ENCODE measurements at places on chromosomes 1 and 21.

GRCh38 chr1:210663730-210664573 is 335.2 kb downstream of the HHAT start:
- peak; percentile 62 for DNase-seq

DNA sequence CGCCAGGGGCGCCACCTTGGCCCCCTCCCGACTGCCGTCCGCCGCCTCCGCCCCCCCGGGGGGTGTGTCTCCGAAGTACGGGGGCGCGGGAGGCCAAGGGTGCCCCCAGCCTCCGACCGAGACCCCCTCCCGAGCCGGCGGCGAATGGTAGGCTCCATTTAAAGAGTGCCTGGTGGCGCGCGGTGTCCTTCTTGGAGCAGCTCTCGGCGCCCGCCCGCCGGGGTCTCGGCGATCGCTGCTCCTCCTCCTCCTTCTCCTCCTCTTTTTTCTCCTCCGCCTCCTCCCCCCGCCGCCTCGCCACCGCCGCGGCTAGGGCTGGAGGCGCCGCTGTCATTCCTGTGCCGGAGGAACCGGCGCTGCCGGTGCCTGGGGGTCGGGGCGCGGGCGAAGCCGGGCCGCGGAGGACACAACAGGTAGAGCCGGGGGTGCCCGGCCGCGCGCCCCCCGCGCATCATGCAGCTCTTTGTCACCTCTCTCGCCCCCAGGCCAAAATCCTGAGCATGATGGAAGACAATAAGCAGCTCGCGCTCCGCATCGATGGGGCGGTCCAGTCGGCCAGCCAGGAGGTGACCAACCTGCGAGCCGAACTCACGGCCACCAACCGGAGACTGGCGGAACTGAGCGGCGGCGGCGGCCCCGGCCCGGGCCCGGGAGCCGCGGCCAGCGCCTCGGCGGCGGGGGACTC is at the start of gene KAZN:
Gene KAZN (plus strand): TSS at position 188 of the 685 bp plus-strand sequence.
- DNase-seq: peak; percentile 80

- DNase-seq: peak; percentile 6
These were observed 2.7 kb downstream of the SERPINC1 start for GRCh38 chr1:173914366-173914871.

GRCh38 chr1:198499588-198499987 is 40.9 kb downstream of the ATP6V1G3 start:
- no peak for DNase-seq

DNA sequence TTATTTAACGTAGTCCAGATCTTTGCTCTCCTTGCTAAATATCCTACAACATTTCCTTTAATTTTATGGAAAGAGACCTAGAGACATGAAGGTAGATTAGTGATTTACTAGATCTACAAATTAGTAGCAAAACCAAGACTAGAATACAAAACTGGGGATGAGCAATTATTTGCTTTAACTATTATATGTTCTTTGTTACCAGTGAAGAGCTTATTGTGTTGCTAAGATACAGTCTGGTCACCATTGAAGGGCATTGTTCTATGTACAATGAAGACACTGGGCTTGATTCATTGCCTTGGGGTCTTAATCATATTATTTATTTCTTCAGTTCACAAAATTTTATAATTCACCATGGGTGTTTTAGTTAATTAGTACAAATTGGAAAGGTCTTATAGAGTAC is 88.3 kb downstream of the S1PR1 start:
- DNase-seq: no peak

DNA sequence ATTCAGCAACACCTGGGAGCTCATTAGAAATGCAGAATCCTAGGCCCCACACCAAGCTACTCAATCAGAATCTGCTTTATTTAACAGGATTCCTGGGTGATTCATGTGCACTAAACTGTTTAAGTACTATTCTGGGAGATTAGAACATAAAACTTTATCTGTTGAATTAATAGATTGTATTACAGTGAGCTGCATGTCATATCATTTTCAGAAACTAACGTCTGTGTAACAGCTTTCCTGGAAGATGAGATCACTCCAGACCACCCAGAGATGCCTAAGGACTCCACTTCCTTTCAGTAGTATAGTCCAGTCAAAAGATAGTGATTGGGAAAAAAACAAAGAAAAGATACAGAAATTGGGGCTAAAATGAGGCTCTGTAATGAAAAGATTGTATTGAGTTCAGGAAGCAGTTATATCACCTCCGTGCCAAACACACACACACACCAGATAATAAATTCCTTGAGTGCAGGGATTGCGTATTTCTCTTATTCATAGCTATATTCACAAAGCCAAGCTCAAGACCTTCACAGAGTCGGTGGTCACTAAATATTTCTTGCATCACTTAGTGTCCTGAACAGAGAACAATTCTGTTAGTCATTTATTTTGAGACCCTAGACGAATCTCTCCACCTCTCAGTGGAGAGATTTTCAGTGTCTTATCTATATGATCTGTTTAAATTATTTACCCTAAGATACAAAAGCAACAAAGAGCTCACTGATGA is 178.2 kb downstream of the DSCAM start:
- no peak for DNase-seq

DNA sequence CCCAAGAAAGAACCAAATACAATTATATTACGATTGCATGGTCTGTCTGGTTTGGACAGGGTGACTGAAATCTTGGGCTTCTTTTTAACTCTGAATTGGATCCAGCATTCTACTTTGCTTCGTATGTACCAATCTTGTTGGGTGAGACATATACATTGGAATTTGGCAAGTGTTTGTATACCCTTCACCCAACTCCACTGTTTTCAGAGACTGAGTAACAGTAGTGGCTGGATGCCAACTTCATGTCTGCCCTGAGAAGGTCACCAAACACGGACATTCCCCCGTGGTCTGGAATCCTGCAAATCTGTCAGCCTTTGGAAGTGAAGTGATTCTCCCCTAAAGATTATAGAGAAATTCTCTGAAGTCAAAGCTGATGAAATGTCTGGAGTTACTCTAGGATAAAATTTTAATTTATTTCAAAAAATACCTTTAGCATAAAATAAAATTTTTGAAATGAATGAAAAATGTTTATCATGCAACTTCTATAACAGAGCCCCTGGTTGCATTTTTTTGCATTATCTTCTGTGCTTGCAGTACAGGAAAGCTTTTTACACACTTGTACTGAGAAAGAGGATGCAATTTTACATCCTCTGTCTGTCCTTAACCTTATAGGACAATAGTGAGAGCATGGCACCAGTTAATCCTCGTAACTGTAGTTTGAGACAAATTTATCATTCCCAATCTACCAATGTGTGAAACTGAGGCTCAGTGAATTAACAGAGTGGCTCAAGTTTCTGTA is 201.8 kb downstream of the DISC1 start:
- no peak for DNase-seq

GRCh38 chr1:172024516-172024915 is 183.2 kb downstream of the DNM3 start:
- no peak for DNase-seq

DNA sequence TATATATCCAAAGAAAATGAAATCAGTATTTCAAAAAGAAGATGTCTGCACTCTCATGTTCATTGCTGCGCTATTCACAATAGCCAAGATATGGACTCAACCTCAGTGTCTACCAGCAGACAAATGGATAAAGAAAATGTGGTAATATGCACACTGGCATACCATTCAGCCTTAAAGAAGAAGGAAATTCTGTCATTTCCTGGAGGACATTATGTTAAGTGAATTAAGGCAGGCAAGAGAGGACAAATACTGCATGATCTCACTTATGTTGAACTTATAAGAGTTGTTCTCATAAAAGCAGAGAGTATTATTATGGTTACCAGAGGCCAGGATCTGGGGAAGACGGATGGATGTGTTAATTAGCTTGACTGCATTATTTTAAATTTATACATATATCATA is 115.9 kb downstream of the NEGR1 start:
- no peak for DNase-seq

- no peak for DNase-seq
These were observed 73.0 kb downstream of the CD46 start for GRCh38 chr1:207824691-207825408.

GRCh38 chr1:198622001-198622400 is 16.8 kb upstream of the PTPRC start:
- no peak for DNase-seq

DNA sequence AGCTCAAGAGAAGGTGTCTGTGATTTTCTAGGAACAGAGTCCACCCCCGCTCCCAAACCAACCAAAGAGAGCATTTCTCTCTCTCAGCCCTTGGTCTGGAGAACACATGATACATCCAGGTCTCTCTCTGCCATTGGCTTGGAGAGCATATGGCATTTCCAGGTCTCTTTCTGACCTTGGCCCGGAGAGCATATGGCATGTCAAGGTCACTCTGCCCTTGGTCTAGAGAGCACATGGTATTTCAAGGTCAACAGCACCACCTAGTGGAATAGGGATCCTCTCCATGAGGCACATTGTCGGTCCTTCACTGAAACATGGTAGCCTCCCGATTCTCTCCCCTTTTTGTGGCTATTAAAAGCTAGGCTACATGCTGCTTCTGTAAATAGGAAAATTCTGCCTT is 437.7 kb upstream of the OLFM3 start:
- DNase-seq: no peak

GRCh38 chr21:34018185-34018584 is 55.2 kb upstream of the MRPS6 start:
- no peak for DNase-seq

DNA sequence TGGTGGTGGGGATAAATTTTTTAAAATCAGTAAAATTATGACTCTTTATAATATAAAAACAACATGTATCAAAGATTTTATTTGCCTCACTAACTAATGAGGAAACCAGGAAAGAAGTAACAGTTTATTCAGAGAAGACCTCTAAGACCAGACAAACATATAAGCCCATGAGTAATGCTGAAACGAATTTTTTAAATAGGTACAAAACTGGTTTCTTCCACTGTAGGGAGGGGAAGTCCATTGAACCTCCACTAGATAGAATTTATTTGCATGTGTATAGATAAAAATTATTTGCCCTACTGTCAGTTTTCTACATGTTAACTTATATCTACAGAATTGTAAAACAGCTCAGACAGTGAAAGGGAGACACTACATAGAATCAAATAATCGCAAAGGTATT is 86.8 kb downstream of the ZC3H11B start:
- no peak for DNase-seq

DNA sequence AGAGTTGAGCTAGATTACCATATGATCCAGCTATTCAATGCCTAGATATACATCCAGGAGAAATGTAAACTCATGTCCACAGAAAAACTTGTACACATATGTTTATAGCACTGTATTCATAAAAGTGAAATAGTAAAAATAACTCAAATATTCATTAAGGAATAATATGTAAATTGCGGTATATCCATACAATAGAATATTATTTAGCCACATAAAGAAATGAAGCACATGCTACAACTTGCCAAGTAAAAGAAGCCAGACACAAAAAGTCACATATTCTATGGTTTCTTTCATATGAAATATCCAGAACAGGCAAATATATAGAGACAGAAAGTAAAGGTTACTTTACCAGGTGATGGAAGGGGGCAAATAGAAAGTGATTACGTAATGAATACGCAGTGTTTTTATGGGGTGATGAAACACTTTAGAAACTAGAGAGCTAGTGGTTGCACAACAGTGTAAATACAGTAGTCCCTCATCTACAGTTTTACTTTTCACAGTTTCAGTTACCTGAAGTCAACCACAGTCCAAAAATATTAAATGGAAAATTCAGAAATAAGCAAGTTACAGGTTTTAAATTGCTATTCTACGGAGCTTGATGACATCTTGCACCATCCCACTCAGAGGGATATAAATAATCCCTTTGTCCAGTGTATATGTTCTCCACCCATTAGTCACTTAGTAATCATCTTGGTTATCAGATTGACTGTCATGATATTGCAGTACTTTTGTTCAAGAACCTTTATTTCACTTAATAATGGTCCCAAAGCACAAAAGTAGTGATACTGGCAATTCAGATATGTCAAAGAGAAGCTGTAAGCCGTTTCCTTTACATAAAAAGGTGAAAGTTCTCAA is 62.3 kb downstream of the ZNF644 start:
- no peak for DNase-seq

GRCh38 chr1:7536891-7537591 is 234.1 kb upstream of the VAMP3 start:
- DNase-seq: peak; percentile 54

- no peak for DNase-seq
These were observed 17.7 kb downstream of the PLCH2 start for GRCh38 chr1:2493691-2494322.

DNA sequence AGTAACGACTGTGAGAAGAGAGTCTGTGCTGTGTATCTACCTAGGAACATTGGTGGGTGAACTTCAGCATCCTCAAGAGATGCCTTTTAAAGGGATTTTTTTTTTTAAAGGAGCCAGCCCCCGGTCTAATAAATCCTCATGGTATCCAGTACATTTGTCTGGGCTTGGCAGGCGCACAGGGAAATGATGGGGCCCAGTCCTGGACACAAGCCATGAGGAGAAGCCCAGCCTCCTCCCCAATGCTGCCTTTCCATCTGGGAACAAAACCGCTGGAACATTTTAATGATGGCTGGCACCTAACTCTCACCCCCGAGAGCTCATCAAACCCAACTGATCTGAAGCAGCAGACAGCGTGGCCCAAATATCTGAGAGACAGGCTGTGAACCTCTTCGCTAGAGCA is 64.2 kb downstream of the ACOT7 start:
- DNase-seq: no peak

GRCh38 chr1:248155927-248156326 is 11.0 kb downstream of the OR2M5 start:
- DNase-seq: no peak

GRCh38 chr1:235093013-235093695 is 35.5 kb downstream of the TOMM20 start:
- no peak for DNase-seq

DNA sequence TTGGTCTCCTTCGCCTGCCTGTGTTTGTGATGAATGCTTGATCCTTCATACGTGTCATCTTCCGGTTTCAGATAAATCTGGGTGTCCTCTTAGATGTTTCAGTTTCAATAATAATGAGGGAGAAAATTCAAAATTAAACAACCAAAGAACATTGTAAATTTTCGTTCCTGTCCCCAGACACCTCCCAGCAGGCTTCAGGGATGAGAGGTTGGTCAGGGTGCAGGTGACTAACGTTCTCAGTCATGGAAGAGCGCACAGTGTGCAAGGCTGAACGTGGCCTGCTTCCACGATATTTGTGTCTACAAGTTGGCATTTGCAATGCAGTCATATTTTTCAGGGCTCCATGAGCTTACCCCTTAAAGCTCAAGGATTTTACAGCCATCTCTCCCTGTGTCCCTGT is 147.1 kb upstream of the ARHGEF16 start:
- DNase-seq: no peak

DNA sequence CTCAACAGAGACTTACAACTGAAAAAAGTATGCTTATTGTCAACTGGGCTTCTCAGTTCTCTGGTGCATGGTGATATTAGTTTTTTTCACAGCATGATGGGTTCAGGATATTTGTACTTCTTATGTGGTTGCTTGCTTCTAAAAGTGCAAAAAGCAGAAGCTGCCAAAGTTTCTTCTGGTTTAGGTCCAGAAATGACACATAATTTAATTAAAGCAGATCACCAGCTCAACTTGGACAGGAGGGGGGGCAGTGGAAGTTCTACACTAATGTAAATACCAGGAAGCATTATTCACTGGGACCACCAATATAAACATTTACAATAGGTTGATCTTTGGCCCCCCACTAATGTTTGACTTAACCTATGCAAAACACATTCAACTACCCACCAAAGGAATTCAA is 354.8 kb upstream of the BRINP3 start:
- no peak for DNase-seq
